Activated naive CD8-positive, alpha-beta T cell treated with anti-CD3 and anti-CD28 coated beads for 36 hours (primary cell): ENCODE measurements at places on chromosomes 6 and 20. TPM values are rescaled to one million over a fixed set of nuclear protein-coding genes. Genes with fewer than 3 reads are reported as not detected.

DNA sequence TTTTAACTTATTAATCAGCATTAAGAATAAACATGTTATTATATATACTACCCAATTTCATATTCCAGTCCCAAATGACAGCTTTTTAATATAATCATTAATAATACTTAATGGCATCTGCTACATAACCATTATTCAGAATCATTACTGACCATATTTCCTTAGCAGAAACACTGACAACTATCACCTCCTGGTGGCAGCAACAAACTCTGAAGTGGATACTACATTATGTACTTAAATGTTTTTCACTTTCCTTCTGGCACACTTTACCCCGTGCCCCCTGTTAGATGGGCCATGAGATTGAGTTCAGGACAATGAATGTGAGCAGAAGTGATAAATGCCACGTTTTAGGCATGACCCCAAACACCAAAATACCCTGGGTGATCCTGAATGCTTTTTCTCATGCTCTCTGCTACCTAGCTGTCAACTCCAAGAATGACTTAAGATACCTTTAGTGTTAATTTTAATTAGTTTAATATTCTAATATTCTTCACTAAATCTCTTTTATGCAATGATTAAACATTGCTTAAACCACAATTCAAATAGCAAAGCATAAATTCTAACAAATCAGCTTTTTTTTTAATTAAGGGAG lies 77.1 kb downstream of the LMBRD1 start:
- H3K27me3 ChIP-seq, result no peaks in the 10 kb centered on the region
- H3K4me3 ChIP-seq, result no peak overlapping the region
- no peak overlapping the region for H3K27ac ChIP-seq

GRCh38 chr6:112475083-112475482 lies 128.0 kb downstream of the RFPL4B start:
- no peaks in the 10 kb centered on the region for H3K36me3 ChIP-seq
- DNase-seq, result no peak
- H3K4me1 ChIP-seq, result peaks cover 3% of the 10 kb centered on the region
- no peaks in the 10 kb centered on the region for H3K27me3 ChIP-seq
- no peak overlapping the region for H3K27ac ChIP-seq

Gene FAM50B
- total RNA-seq, result 8.7 TPM

Gene NDRG3
- 16.3 TPM for total RNA-seq

DNA sequence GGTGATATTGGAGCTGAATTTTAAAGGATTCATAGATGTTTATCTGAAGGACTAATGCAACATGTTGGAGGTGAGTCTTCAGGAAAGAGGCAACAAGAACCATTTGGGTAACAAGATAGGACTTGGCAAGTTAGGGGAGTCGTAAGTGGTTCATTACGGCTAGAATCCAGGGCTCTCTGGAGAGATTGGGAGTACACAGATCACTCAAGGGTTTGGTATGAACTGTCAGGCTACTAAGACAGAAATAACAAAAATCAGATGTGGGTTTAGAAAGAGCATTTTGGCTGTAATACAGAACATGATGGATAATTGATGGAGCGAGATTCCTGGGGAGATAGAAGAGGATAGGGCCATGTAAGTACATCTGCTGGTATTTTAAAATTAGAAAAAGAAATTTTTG lies 86.3 kb upstream of the ESR1 start:
- H3K27me3 ChIP-seq, result peaks cover 12% of the 10 kb centered on the region
- no peak overlapping the region for H3K4me3 ChIP-seq
- no peak for DNase-seq
- H3K27ac ChIP-seq, result no peak overlapping the region
- peaks cover 23% of the 10 kb centered on the region for H3K4me1 ChIP-seq

Gene SLC22A16
- total RNA-seq, result not detected

GRCh38 chr6:42250274-42250931 lies 32.7 kb upstream of the MRPS10 start:
- peaks cover 2% of the 10 kb centered on the region for H3K36me3 ChIP-seq
- H3K4me3 ChIP-seq, result no peak overlapping the region
- no peak for DNase-seq

GRCh38 chr20:3447321-3447720 lies 23.5 kb upstream of the ATRN start:
- H3K4me3 ChIP-seq, result no peak overlapping the region
- no peak for DNase-seq
- H3K27me3 ChIP-seq, result peaks cover 9% of the 10 kb centered on the region
- H3K27ac ChIP-seq, result no peak overlapping the region
- H3K36me3 ChIP-seq, result no peaks in the 10 kb centered on the region

Gene SLPI
- not detected for total RNA-seq

DNA sequence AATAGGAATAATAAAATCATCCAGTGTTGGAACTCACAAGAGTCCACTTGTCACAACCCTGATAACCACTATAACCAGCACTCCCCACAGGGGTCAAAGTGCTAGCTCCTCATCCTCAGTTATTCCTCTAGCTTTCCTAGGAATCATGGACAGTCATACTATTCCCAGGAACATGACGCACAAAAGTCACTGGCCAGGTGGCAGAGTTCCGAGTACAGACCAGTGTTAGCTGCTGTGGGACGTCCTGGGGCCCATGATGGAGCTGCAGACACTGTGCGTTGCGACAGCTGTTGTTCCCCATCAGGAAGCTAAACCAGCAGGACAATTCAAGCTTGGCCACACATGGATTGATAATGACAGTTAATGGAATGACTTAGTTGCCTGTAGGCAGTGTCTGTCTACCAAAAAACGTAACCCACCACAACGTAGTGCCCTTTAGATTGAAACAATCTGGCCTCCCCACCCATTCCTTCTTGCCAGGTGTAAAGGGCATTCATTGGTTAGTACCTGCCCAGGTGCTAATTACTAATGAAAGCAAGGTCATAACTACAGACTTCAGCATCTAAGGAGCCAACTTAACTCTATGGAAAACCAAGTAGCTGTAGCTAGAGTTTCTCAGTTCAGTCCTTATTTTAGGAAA lies 17.4 kb downstream of the EZR start:
- no peaks in the 10 kb centered on the region for H3K27me3 ChIP-seq
- peaks cover 84% of the 10 kb centered on the region for H3K4me1 ChIP-seq
- DNase-seq, result no peak
- H3K27ac ChIP-seq, result no peak overlapping the region
- H3K4me3 ChIP-seq, result no peak overlapping the region

Gene LCA5
- 0.21 TPM for total RNA-seq

GRCh38 chr6:73566954-73567591 lies 46.2 kb upstream of the EEF1A1 start:
- H3K4me1 ChIP-seq, result no peaks in the 10 kb centered on the region
- H3K27ac ChIP-seq, result no peak overlapping the region
